C1 segment of cervical spinal cord (tissue), 14 donors: ENCODE measurements at places on chromosomes 13 and 19.

DNA sequence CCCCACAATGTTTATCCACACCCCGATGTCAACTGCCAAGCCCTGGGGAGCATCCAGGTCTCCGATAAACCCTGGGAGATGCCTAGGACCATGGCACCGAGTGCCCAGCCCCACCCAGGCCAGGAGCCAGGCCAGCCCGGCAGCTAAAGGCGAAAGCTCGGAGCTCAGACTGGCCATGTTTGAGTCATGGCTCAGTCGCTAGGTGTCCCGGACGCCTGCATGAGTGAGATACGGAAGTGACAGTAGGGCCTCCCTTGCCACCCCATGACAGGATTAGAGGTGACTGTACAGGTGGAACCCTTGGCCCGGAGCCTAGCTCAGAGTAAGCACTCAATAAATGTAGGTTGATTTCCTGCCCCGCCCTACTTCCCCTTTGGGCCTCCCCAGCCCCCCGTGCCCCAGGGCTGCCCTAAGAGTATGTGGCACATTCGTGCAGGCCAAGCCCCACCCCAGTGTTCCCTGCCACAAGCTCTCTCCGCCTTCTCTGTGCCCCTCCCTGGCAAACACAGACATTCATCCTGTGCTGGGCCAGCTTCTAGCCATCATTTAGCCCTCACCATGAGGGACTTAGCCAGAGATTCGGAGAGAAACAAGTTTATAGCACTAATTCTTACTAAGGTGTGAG, 5.8 kb upstream of the TPM4 start:
- no peak for DNase-seq

GRCh38 chr13:44157606-44158005, 216.0 kb upstream of the SERP2 start:
- DNase-seq: no peak

DNA sequence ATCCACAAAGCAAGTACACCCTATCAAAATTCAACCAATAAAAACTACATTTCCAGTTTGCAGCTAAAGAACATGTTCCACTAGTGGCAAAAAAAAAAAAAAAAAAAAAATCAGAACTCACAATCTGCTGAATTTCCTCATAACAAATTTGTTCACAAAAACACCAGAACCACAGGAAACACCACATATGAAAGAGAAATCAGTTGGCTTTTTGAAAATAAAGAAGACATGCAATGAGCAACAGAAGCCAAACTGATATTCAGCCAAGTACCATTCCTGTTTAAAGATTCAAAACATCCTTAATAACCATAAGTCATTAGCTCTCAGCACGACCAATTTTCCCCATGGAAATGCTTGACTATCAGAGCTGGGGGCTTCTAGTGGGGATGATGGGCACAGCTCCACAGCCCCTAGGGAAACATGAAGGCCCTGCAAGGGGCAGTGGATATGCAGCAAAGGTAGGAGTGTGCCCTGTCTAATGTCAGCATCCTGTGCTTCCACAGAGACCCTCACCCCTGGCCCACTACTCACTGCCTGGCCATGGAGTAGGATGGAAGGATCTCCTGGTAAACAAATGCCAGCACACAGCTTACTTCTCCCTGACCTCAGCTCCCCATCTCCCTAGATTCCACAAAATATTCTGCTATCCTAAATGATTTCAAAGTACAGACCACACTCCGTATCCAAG, 74.0 kb upstream of the DOCK9 start:
- no peak for DNase-seq

- DNase-seq: no peak
Measured at GRCh38 chr13:105338006-105338405, 1197.5 kb downstream of the EFNB2 start.

- no peak for DNase-seq
Measured at GRCh38 chr13:74073274-74073673, 60.9 kb downstream of the KLF12 start.

GRCh38 chr13:20714161-20714560, 10.7 kb downstream of the IL17D start:
- DNase-seq: no peak
